IMR-90 (cell line): ENCODE measurements at places on chromosomes 1 and 21.

DNA sequence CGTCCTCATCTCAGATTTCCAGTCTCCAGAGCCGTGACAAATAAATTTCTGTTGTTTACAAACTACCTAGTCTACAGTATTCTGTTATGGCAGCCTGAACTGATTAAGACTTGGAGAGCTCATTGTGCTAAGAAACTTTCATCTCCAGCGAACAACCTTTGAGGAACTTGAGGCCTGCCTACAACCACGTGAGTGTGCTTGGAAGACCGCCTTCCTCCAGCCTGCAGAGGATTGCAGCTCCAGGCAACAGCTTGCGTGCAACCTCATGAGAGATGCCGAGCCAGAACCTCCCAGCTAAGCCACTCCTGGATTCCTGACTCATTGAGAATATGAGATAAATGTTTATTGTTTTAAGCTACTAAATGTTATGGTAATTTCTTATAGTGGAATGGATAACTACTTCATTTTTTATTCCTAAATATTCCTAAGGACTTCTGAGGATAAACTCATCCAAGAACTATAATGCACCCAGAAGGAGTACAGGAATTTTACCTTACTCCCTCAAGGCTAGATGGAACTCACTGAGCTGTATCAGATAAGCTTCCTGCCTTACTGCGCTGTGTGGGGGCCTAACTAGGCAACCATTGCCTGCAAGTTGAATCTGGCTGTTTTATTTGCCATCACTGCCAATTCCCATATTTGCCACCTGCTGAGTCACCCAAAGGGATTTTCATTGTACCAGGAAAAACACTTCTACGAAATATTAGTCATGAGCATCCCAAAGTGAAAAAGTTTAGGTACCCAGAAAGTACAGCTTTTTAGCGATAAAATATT is 17.6 kb downstream of the FAM177B start:
- peak; percentile 96 for DNase-seq

- DNase-seq, result no peak
These were observed 171.5 kb downstream of the ADSS2 start for GRCh38 chr1:244280201-244280600.

DNA sequence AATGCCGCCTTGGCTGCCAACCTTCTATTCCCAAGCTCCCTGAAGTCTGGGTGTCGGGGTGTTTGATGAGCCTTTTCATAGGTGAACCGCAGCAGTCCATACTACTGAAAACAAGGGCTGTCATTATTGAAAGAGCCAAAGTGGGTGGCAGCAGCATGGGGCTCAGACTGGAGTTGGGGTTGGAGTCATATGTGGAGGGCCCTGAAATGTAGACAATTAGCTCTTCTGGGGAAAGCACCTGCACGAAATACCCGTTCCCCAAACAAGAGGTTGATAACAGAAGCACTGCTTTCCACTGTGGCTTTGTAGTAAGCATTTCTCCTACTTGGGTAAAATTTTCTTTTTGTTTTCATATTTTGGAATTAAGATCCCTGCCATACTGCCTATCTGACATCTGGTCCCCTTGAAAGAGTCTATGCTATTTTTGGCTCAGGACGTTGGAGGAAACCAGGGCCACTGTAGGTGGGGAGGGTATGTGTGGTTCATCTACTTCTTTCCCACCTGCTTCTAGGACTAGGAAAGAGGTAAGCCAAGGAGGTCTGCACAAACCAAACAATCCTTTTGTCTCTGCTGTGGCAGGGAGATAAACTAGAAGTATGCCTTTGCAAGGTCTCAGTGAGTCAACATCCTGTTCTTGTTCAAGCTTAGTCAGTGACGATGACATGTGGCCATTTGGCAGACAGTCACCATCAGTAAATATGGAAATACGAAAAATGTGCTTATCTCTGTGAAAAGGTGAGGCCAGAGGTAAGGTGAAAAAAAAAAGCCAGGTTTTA is 197.0 kb upstream of the UBE2U start:
- DNase-seq, result peak; percentile 80

- no peak for DNase-seq
These were observed 105.5 kb downstream of the TNNI3K start for GRCh38 chr1:74340656-74341055.

- no peak for DNase-seq
These were observed 160.7 kb downstream of the SDCCAG8 start for GRCh38 chr1:243416495-243416894.

- DNase-seq, result peak; percentile 30
These were observed 266.2 kb downstream of the FOXD2 start for GRCh38 chr1:47703981-47704596.

- no peak for DNase-seq
These were observed 5.0 kb downstream of the PCNX2 start for GRCh38 chr1:233290396-233291034.

DNA sequence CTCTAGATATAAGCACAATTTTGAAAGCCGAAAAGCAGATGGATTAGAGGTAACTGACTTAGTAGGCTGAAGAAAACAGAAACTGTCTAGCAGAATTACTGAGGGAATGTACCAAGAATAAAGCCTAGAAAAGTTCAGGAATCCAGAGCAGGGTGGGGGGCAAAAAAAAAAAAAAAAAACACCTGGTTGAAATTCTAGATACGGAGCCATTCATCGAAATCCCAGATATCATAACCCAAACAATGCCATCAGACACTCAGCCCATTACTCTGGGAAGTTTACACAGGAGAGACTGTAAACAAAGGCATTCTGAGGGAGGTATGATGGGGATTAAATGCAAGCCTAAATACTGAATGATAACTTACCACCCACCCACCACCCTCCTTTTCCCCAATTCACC is 45.6 kb downstream of the ENAH start:
- no peak for DNase-seq

DNA sequence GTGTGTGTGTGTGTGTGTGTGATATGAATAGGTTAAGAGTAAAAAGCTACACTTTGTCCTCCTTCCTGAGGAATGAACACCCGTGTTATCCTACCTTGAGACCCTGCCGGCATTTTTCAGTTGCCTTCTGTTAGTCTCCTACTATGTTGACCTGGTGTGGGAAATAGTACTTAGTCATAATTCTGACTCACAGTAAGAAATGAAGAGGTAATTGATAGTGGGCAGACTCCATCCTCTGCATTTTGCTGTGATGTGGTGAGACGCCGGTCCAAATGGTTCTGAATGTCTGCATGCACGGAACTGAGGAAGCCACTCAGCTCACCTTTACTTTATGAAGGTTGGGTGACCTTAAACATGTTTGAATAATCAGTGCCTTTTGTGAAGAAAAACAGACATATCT is 12.6 kb downstream of the CD101 start:
- no peak for DNase-seq

- DNase-seq, result no peak
These were observed 15.6 kb downstream of the FMO1 start for GRCh38 chr1:171263901-171264300.

GRCh38 chr1:164950541-164950986 is 391.6 kb downstream of the PBX1 start:
- no peak for DNase-seq

DNA sequence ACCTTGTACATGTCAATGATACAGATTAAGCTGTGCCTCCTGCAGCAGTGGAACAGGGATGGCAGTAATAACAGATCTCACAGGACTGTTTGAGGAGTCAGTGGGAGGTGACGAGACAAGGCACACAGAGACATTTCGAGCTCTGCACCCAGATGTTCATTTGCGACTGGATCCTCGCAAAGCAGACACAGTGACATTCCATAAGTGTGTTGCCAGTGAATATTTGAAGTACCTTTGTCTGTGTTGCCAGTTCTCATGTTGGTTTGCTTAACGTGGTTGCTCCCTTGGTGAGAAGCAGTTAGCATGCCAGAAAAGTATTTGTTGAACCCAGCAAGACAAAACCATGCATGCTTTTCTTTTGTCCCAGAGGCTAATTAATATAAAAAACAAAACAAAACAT is 67.0 kb downstream of the NID1 start:
- no peak for DNase-seq

- DNase-seq, result peak; percentile 98
These were observed 87.9 kb upstream of the HMCN1 start for GRCh38 chr1:185646202-185646683.

GRCh38 chr21:33811167-33812010 is 104.2 kb downstream of the ATP5PO start:
- no peak for DNase-seq

DNA sequence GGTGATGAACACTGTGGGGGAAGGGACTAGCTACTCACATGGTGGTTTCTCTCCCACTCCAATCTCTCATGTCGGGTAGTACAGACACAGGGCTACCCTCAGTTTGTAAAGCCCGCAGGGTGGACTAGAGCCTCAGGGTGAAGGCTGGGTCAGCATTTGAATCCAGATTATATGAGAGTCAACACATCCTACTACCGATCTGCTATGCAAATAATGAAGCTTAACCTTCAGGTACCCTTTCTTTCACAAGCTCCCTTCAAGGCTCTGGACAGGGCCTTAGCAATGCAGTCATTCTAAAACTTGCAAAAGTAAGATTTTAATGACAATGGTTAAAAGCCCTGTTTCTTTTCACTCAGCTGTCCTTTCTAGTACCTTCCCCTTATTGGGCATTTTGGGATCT is 5.5 kb upstream of the ZBED6 start:
- no peak for DNase-seq

GRCh38 chr1:111489604-111490003 is 13.8 kb downstream of the ADORA3 start:
- no peak for DNase-seq

GRCh38 chr21:37668462-37669239 is 247.6 kb downstream of the KCNJ6 start:
- DNase-seq, result no peak

DNA sequence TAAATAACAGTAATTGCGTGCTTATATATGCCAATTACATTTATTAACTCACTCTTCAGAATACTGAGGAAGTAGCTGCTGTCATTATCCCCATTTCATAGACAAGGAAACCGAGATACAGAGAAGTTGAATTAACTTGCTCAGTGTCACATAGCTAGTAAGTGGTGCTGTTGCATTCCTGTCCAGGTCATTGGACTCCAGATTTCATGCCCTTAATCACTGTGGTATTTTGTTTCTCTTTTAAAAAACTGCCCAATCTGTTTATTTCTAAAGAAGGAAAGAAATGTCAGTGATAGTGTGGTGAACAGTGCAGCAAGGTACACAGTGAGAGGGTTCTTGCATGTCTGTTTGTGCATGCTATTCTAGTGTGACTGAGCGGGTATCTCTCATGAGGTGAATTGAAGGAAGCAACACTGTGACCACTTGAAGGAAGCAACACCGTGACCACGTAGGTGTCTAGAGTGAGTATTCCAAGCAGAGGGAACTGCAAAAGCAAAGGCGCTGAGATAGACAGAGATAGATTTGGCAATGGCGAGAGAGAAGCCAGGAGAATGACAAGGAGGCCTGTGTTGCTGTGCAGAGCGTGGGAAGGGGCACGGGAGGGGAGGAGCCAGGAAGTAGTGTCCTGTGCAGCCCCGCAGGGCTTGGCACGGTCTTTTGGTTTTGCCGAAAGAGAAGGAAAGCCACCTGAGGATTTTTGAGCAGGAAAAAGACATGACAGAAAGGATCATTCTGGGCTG is 95.9 kb downstream of the CAMTA1 start:
- DNase-seq, result no peak

- DNase-seq, result no peak
These were observed 19.1 kb downstream of the SMIM12 start for GRCh38 chr1:34840426-34840825.

DNA sequence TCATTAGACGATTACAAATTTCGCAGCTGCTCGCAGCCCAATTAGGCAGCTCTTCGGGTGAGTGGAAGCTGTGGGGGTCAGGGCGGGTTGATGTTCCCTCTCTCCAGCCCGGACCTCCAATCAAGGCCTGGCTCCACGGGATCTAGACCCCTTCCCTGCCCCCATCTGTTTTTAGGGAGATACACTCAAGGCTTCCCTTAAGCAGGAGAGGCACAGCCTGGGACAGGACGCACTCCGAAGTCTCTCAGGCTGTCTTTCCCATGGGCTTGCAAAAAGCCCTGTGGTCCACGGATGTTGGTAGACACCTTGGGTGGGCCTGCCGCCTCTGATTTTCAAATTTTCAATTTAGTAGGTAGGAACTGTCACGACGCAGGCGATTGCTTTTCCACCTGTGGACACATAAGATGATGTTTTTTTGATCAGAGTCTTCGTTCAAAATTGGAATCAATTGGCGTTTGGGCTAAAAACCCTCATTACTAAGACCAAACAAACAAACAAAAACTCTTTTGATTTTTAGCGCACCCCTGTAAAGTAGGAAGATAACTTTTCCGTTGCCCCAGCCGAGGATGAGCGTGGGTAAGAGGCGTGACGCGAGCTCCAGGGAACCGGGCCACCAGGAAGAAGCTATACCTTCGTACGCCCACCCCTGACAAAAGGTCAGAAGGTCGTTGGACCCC is 2.5 kb upstream of the LHX8 start:
- DNase-seq, result no peak

DNA sequence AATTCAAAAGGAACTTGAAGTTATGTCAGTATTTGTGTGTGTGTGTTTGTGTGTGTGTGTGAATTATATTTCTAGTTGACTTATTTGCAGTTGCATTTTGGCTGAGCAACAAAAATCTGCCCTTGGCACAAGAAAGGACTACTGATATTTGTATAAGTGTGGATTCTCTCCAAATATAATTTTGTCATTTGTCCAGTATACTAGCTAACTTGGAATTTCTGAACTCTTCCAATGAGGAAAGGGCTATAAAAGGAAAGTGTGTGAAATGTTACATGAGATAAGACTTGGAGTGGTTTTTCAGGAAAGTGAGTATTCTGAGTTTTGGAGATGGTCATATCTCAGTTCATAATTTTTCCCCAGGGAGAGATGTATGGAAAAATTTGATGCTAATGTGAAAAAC is 1384.1 kb upstream of the B3GALT2 start:
- peak; percentile 20 for DNase-seq

- no peak for DNase-seq
These were observed 83.2 kb downstream of the RPE65 start for GRCh38 chr1:68366572-68366971.

GRCh38 chr21:23740463-23740862 is 1866.8 kb downstream of the MRPL39 start:
- DNase-seq, result no peak
